ENCODE measurements at places on chromosomes 7 and 10. TPM values are rescaled to one million over a fixed set of nuclear protein-coding genes. Genes with fewer than 3 reads are reported as not detected.
A peak's percentile ranks its signal among the peaks of the same experiment; 100 is the strongest.

ANXA7 gene
- polyA plus RNA-seq: 91.3 TPM

- peak; percentile 84 for DNase-seq
Observed at GRCh38 chr7:29563590-29564495, at the start of gene PRR15. Gene PRR15 (plus strand): TSS chr7:29563835. CDS start chr7:29566330, 2,495 bp downstream.

DNA sequence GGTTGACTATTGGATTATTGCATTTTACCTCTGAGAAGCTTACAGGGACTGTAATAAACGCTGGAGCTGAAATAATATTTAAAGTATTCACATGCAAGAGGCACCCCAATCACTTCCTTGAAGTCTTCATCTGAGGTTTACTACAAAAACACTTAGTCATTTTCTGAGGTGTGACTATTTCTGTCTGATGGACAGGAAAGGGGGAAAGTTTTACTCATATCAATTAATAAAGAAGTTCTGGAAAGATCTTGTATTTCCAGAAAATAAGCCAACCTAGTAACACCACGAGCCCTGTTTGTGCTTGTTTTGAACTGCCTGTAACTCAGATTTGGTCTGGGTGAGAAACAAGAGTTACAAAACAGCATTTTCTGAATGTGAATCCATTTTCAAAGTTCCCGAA, 63.9 kb upstream of the PRKCQ start:
- peak; percentile 18 for DNase-seq

- no peak for DNase-seq
Observed at GRCh38 chr7:157271315-157271990, 65.4 kb upstream of the DNAJB6 start.
